ENCODE measurements at places on chromosomes 4 and X.

GRCh38 chrX:70398899-70399298 is 24.2 kb upstream of the GDPD2 start:
- no peak for DNase-seq

- no peak for DNase-seq
Observed at GRCh38 chrX:105477351-105477750, 256.9 kb upstream of the TEX13A start.

DNA sequence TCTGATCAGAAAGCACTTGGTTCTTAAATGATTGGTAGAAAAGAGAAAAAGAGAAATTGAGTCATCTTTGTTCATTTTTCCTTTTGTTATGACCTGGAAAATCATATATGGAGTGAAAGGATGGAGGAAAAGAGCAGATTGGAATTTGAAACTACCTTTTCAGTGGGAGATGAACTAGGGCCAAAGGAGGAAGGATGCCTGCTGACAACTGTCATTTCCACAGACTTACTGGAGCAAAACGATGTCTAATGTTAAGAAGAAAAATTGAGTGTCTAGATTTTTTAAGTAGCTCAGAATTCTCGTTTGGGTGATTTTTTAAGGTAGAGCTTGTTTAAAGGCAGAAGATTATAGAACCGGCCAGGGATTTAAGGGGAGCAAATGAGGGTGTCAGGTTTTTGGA is 144.6 kb upstream of the KCNIP4 start:
- no peak for DNase-seq

DNA sequence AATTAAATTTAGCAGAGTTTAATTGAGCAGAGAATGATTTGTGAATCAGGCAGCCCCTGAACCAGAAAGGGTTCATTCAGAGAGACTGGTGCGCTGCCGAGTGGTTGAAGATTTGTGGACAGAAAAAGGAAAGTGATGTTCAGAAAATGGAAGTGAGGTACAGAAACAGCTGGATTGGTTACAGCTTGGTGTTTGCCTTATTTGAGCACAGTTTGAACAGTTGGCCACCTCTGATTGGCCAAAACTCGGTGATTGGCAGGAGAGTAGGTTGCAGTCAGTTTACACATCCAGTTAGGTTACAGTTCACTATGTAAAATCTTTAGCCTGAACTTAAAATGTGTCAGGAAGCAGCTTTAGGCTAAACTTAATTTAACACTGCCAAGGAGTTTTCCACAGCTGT is 14.9 kb downstream of the MID1IP1 start:
- DNase-seq = no peak

- no peak for DNase-seq
Observed at GRCh38 chrX:29687687-29688086, 527.7 kb upstream of the MAGEB2 start.

- no peak for DNase-seq
Observed at GRCh38 chr4:89171176-89171805, 60.0 kb downstream of the TIGD2 start.

DNA sequence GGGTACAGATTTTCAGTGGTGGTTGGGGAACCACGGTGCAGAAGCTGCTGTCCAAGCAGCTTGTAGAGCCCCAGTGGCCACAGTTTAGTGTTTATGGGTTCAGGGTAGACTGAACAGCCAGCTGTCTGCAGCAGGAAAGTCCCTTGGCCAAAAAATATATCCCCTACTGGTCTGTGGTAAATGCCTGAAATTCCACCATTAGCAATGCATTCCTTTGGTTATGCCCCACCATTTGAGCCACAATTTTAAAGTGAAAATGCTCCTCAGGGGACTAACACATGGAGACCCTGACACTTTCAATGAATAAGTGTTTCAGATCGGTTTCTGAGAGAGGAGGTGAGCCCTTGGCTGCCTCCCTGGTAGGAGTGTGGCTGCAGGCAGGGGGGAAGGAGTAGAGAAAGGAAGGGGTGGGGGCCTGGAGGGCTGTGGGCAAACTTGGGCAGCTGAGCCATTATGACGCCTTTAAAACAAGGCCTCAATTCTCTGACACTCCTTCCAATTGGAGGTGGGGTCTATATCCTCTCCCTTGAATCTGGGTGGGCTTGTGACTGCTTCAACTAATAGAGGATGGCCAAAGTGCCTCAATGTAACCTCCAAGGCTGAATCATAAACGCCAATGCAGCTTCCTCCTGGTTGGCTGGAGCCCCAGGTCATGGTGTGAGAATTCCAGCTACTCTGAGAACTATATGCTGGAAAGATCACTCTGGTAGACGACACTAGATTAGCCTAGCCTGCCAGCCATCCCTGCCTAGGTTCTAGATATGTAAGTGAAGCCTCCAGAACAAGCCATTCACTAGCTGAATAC is 75.8 kb upstream of the ATP6AP2 start:
- no peak for DNase-seq

GRCh38 chrX:134020910-134021309 is 35.5 kb upstream of the GPC3 start:
- no peak for DNase-seq

- DNase-seq = no peak
Observed at GRCh38 chrX:17798921-17799320, 61.6 kb downstream of the SCML1 start.

GRCh38 chrX:149286940-149287349 is 218.2 kb downstream of the IDS start:
- DNase-seq = peak; percentile 6

DNA sequence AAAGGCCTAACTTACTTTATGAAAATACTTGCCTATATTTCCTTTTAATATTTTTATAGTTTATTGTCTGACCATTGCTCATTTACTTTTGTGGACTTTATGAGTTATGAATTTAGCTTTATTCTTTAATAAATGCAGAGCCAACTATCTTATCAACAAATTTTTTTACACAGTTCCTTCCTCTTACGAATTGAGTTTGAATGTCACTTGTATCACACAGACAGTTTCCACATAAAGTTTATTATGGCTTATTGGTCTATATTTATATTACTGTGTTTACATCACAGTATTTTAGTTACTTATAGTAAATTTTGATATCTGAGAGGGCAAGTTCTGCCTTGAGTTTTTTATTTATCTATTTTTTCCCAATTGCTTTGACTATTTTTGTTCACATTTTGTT is 450.6 kb downstream of the C4orf33 start:
- DNase-seq = no peak

DNA sequence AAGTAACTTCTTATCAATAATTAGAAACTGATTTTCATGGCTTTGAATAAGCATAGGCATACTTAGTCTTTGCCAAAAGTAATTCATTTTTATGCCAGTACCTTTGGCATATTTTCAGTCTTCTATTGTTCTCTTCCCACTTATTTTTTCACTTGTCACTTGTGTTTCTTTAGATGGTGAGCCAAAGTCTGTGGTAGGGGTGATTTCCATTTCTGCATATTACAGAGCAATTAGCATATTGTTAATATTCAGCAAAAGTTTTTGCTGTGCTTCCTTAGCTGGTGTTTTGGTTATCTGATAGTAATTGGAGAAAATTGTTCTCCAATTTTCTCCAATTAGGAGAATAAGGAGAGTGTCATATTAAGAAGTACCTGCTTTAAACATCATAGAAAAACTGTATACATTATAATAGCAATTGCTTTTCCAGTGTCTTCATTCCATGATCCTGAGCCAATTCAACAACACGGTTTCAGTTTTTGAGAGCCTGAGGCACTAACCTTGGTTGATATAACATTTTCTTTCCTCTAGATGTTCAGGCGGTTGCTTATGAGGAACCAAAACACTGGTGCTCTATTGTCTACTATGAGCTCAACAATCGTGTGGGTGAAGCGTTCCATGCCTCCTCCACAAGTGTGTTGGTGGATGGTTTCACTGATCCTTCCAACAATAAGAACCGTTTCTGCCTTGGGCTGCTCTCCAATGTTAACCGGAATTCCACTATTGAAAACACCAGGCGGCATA is 64.7 kb downstream of the SMAD1 start:
- DNase-seq = no peak

DNA sequence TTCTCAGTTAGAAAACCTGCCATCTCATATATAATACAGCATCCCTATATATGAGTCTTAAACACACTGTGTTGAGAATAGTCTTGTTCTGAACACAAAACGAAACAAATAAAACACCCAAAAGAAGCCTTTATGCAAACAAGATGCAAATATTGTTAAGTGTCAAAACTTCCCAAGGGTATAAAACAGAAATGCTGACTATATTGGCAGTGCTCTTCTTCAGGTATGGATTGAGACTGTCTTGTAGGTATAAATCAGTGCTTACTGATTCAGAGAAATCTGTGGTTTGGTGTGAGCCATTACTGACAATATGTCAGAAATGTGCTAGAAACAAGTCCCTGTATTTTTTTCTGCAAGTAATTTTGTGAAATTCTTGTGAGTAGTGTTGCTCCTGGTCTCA is 82.8 kb upstream of the CTSO start:
- no peak for DNase-seq

- DNase-seq = no peak
Observed at GRCh38 chr4:41384992-41385391, 128.3 kb downstream of the UCHL1 start.

DNA sequence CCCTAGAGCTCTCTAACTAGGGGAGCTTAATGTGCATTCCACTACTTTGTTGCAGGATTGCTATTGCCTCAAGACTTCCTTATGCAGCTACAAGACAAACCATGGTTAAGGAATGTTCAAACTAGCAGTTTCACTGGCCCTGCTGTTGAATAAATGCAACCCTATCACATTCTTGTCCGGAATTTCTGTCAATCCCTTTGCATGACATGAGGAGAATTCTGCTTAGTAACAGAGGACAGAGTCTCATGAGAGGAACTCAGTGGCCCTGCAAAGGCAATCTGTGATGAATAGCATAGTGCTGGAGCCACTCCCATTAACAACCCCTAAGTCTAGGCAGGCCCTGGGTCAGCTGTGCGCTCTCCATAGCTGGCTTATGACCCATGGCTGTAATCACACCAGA is 30.7 kb upstream of the SGMS2 start:
- DNase-seq = no peak

GRCh38 chrX:20397587-20397986 is 130.9 kb upstream of the RPS6KA3 start:
- no peak for DNase-seq

DNA sequence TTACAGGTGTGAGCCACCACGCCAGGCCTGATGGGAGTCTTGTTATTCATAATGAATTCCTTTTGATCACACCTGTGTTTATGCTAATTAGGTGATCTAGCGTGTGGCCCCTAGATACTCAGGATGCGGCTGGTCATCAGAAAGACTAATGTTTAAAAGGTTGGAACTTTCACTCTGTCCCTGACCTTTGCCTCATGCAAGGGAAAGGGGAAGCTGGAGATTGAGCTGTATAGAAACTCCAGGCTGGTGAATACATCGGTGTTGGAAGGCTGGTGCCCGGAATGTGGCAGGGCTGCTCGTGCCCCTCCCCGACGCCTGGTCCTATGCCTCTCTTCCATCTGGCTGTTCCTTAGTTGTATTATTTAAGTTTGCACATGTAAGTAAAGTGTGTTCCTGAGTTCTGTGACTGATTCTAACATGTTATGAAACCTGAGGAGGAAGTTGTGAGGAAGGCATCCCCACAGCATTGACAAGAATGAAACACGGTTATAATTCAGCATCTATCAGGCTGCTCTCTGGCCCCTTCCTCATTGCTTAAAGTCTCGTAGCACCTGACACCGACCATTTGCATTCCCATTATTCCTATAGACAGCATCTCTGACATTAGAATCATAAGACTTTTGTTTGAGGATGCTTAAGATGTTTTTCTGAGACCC is 28.9 kb downstream of the CASP3 start:
- DNase-seq = no peak

GRCh38 chrX:50827996-50828395 is 14.0 kb upstream of the SHROOM4 start:
- no peak for DNase-seq

- DNase-seq = no peak
Observed at GRCh38 chr4:113300471-113300928, 251.0 kb downstream of the ANK2 start.

- DNase-seq = no peak
Observed at GRCh38 chr4:173405840-173406606, 7.1 kb upstream of the SCRG1 start.

DNA sequence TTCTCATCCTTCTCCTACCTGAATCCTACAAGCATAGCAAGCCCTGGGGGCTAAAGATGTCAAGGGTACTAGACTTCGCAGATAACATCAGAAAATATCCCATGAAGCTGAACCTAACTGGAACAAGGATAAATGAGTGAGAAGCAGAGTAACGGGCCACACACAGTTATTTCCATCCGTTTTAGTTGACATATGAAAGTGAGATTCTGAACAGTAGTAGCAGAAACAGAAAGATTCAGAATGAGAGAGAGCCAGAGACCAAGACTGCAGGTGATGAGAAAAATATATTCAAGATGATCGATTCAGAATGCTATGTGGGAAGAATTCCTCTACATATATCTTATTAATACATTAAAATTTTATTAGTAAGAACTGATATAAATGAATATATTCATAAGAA is 165.1 kb downstream of the TSPAN5 start:
- DNase-seq = no peak

DNA sequence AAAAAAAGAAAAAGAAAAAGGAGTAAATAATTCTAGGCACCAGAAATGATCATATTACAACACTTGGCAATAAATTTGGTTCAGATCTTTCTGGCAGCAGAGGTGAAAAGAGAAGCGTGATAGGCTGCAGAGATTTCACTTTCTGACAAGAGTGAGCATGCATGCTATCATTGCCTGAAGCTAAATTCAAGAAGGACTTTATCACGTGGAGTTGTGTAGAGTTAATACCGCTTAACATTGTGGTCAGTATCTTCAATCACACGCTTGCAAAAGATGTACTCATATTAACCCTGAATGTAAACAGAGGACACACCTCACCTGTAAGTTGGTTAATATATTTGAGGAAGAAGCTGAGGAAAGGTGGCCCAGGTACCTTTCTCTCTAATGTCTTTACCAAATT is 31.4 kb upstream of the RBPJ start:
- no peak for DNase-seq

- no peak for DNase-seq
Observed at GRCh38 chrX:72609313-72609712, 36.7 kb upstream of the HDAC8 start.

- DNase-seq = no peak
Observed at GRCh38 chrX:40087425-40088298, 10.1 kb downstream of the BCOR start.

DNA sequence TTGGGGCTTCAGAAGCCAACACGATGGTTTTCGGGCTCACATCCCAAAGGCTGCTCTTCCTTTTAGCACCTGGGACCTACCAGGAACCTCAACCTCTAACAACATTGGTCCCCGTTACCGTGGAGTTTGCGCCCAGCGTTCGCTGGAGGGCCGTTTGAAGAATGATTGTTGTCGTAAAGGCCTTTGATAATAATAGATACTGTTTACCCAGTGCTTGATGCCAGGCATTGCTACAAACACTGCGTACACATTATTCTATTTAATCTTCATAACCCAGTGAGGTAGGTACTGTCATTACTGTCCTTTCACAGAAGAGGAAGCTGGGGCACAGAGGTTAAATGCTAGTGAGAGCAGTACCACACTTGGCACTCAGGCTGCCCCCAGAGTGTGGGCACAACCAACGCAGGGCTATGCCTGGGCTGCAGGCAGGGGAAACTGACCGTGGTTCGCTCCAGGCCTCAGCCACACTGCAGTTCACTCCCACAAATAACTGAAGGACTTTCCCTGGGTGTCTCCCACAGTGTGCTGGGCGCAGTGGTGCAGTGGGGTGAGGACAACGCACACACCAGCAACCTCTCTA is 1.0 kb upstream of the ACSL1 start:
- DNase-seq = no peak

- DNase-seq = no peak
Observed at GRCh38 chrX:65677954-65678469, 10.6 kb downstream of the MSN start.

Measured in stimulated activated CD8-positive, alpha-beta memory T cell treated with anti-CD3 and anti-CD28 coated beads, Interleukin-2, amount 100 ng/mL, for 1 hour (primary cell).